A673 (cell line): ENCODE measurements at places on chromosomes 4 and X. TPM values are rescaled to one million over a fixed set of nuclear protein-coding genes. Genes with fewer than 3 reads are reported as not detected.

The CLRN2 gene
- total RNA-seq = not detected in 2 replicates

The P2RY10 gene
- total RNA-seq = not detected in 2 replicates

The PAGE2B gene
- not detected in 2 replicates for total RNA-seq

The ANKRD17 gene
- total RNA-seq = 52.0 and 58.4 TPM in 2 replicates

The RS1 gene
- total RNA-seq = not detected in 2 replicates

The RNF175 gene
- total RNA-seq = 6.8 and 9.0 TPM in 2 replicates
